ENCODE measurements at places on chromosomes 16 and 17. TPM values are rescaled to one million over a fixed set of nuclear protein-coding genes. Genes with fewer than 3 reads are reported as not detected.

PNPO gene
- polyA plus RNA-seq = 7.6 TPM

TMEM92 gene
- 16.3 TPM for polyA plus RNA-seq

MYCBPAP gene
- polyA plus RNA-seq = not detected

KRTAP4-9 gene
- not detected for polyA plus RNA-seq

DNA sequence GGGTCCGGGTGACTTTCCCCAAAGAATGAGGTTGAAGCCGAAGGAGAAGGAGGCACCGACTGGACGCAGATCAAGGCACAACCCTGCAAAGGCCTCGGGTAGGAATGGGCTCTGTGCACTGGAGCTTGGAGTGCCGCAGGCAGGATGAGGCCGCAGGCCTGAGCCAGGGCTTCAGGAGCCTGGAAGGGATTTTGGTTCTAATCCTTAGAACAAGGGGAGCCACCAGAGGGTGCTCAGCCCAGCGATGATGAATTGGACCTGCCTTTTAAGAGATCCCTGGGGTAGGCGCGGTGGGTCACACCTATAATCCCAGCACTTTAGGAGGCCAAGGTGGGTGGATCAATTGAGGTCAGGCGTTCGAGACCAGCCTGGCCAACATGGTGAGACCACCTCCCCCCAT is 8.1 kb downstream of the CIBAR2 start:
- DNase-seq = no peak
- no peak overlapping the region for H3K27ac ChIP-seq
- no peak overlapping the region for H3K4me3 ChIP-seq

- peak overlapping the region; percentile 88 for H3K27ac ChIP-seq
- H3K27me3 ChIP-seq = no peaks in the 10 kb centered on the region
- DNase-seq = no peak
- H3K4me1 ChIP-seq = peaks cover 41% of the 10 kb centered on the region
- H3K36me3 ChIP-seq = no peaks in the 10 kb centered on the region
Measured at GRCh38 chr16:3612510-3613466, 1.4 kb upstream of the SLX4 start.

DNA sequence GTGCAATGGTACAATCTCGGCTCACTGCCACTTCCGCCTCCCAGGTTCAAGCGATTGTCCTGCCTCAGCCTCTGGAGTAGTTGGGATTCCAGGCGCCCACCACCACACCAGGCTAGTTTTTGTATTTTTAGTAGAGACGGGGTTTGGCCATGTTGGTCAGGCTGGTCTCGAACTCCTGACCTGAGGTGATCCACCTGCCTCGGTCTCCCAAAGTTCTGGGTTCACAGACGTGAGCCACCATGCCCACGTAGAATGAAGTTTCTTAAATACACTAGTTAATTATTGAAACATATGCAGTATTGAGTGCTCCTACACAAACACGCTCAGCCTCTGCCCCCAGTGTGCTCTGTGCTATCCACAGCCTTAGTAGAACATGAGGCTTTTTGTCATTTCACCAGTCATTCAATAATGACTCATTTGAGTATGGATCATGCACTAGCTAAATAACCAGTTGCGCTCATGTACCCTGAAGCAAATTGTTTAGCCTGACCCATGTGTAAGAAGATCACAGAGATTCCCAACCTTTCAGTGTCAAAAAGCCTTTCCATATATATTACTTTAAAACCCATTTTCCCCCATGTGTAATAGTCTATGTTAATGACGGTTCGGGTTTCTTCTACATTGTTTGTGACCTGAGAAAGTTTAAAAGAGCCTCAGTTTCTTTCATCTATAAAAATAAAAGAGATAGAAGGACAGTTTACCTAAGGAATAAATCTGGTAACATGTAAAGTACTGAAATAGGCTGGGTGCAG is 49.7 kb downstream of the TUBD1 start:
- DNase-seq = peak; percentile 74
- H3K4me1 ChIP-seq = peaks cover 35% of the 10 kb centered on the region
- peaks cover 26% of the 10 kb centered on the region for H3K36me3 ChIP-seq
- no peaks in the 10 kb centered on the region for H3K27me3 ChIP-seq

DNA sequence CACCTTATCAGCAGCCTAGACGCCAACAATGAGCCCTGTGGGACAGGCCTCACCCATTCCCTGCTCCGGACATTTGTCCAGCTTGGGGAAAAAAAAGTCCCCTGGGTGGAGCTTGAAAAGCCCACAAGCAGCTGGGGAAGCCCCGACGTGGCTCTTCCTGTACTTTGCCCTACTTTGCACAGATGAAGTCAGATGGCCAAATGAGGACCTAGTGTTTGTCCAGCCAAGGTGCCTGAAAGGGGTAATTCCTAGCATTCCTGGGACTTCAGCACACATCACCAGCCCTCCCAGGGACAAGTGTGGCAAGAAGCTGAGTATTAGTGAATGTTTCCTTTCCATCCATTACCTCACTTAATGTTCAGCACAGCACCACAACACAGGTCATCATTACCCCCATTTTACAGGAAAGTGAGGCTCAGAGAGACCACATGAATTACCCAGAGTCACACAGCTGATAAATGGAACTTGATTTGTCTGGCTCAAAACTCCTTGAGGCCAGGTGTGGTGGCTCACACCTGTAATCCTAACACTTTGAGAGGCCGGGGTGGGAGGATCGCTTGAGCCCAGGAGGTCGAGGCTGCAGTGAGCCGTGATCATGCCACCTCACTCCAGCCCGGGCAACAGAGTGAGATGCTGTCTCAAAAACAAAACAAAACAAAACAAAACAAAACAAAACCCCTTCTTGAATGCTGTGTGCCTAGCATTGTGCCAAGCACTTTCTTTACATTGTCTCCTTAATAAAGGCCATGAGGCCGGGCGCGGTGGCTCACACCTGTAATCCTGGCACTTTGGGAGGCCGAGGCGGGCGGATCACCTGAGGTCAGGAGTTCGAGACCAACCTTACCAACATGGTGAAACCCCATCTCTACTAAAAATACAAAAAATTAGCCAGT is 19.9 kb upstream of the PLLP start:
- peak; percentile 89 for DNase-seq
- H3K27ac ChIP-seq = peak overlapping the region; percentile 58
- H3K27me3 ChIP-seq = no peaks in the 10 kb centered on the region
- no peak overlapping the region for H3K4me3 ChIP-seq
- H3K36me3 ChIP-seq = no peaks in the 10 kb centered on the region

DNA sequence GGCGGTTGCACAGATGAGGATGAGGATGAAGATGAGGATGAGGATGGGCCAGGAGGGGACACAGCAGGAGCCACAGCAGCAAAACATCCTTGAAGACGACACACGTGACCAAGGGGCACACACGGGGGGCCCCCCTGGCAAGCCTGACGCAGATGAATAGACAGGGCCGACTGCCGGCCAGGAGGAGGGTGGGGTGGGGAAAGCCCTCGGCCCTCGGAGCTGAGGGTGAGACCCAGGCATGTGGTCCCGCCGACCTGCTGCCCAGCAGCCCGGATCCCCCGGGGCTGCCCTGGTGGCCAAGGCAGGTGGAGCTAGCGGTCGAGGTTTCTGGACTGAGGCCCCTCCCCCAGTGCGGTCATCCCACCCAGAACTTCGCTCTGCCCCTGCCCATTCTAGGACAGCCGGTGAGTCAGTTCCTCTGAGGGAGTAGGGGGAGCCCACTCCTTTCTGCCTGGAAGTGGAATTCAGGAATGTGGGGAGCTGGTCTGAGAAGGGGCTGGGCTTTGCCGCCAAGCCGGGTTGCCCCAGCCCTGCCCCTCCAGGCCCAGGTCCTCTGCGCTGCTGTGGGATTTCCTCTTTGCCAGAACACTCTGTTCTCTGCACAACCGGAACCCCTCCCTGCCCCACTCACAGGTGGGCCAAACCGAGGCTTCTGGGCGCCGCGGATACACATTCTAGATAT is 9.9 kb downstream of the CYGB start:
- H3K36me3 ChIP-seq = no peaks in the 10 kb centered on the region
- peak overlapping the region; percentile 87 for H3K27ac ChIP-seq
- peak overlapping the region; percentile 3 for H3K4me3 ChIP-seq
- peak; percentile 83 for DNase-seq
- peaks cover 9% of the 10 kb centered on the region for H3K27me3 ChIP-seq
- H3K4me1 ChIP-seq = peaks cover 53% of the 10 kb centered on the region

DNA sequence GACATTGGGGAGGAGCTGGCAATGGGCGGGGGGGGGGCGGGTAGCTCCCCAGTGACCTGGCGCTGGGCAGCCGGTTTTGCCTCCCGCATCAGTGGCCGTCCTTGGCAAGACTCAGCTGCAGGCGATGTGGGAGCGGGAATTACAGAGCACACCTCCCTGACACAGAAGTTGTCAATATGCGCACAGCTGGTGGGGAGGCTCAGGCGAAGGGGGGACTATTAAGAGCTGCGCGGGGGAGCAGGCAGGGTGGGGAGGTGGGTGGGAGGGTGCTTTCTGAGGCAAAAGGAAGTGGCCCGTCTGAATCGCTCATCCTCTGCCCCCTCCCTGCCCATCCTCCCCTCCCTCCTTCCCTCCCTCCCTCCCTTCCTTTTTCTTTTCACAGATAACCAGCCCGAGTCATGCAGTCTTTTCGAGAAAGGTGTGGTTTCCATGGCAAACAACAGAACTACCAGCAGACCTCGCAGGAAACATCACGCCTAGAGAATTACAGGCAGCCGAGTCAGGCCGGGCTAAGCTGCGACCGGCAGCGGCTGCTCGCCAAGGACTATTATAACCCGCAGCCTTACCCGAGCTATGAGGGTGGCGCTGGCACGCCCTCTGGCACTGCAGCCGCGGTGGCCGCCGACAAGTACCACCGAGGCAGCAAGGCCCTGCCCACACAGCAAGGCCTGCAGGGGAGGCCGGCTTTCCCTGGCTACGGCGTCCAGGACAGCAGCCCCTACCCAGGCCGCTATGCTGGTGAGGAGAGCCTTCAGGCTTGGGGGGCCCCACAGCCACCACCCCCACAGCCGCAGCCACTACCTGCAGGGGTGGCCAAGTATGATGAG is 44.0 kb downstream of the SREBF1 start:
- no peaks in the 10 kb centered on the region for H3K27me3 ChIP-seq
- no peak overlapping the region for H3K4me3 ChIP-seq
- peaks cover 48% of the 10 kb centered on the region for H3K36me3 ChIP-seq
- H3K4me1 ChIP-seq = peaks cover 27% of the 10 kb centered on the region
- DNase-seq = peak; percentile 86
- peak overlapping the region; percentile 8 for H3K27ac ChIP-seq

DNA sequence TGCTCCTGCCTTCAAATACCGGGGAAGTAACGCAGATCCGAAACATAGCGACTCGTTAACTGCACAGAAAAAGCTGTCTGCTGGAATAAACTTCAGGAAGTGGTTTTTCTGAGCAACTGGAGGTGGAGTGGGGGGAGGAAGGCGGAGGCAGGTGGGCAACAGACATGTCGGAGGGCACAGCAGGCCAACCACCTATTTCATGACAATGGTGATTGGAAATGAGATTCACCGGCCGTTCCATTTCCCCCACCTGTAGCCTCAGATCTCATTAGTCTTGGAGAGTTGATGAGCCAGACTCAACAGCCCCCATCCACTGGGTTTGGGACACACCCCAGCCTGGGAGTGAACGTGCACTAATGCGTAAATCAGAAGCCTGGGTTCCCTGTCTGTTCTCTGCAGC is 7.7 kb upstream of the PECAM1 start:
- no peak overlapping the region for H3K4me3 ChIP-seq
- H3K36me3 ChIP-seq = no peaks in the 10 kb centered on the region
- no peak overlapping the region for H3K27ac ChIP-seq
- DNase-seq = no peak

- H3K36me3 ChIP-seq = no peaks in the 10 kb centered on the region
- H3K4me3 ChIP-seq = peak overlapping the region; percentile 49
- no peak overlapping the region for H3K27ac ChIP-seq
- peaks cover 15% of the 10 kb centered on the region for H3K4me1 ChIP-seq
- DNase-seq = no peak
Measured at GRCh38 chr17:39224778-39225307, 902 bp downstream of the STAC2 start.

DNA sequence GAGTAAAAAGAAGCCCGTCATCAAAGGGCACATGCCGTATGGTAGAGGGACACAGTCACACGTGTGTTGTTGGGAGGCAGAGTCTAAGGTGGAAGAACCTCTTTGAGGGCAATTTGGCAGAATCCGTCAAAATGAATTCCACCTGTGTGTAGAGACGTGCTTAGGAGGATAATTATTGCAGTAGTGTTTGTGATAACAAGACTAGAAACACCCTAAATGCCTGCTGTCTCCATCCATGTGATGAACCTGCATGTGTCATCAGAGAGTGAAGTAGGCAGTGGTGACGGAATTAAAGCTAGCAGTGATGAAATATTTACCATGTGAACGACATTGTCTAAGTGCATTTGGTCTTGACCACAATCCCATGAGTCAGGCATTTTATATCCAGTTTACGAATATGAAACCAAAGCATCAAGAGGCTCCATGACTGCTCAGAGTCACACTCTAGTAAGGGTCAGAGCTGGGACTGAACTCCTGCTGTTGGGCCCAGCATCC is 61.3 kb upstream of the ADORA2B start:
- no peaks in the 10 kb centered on the region for H3K4me1 ChIP-seq
- no peaks in the 10 kb centered on the region for H3K36me3 ChIP-seq
- no peak for DNase-seq
- H3K27me3 ChIP-seq = no peaks in the 10 kb centered on the region
- H3K27ac ChIP-seq = no peak overlapping the region

GRCh38 chr16:89801800-89802199 is 14.6 kb downstream of the FANCA start:
- H3K27ac ChIP-seq = no peak overlapping the region
- no peaks in the 10 kb centered on the region for H3K27me3 ChIP-seq
- no peak overlapping the region for H3K4me3 ChIP-seq

DNA sequence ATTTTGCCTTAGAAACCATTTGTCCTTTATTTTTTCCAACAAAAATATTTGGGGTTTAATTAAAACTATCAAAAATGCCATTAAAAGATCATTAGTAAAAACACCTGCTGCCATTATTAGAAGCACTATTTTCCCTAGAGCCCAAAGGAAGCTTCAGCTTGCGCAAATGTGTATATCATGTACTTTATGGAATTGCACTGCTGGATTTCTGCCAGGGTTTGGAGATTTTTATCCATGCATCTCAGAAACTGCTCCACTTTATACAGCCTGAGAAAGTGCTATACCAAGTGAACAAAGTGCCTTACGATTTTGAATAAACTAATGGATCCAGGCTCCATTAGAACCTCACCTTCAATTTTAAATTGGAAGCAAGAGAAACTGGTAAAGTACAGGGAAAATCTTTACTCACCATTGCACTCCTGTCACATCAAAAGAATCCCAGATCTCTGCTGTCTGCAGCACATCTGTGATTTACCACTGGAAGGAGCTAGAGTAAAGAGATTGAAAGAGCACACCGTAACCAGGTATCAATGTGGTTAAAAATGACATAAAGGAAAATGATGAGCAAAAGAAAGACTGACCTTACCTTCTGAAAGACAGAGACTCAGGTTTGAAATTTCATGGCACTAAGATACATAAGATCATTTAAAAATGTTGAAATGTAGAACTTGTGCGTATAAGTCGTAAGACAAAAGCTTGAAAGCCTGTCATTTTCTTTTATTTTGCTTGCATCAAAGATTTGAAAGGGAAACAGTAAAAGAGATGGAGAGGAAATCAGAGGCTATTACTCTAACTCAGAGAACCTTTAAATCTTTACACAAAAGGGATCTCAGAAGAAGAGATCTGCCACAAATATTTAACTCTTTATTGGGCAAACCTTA is 678.1 kb upstream of the GOT2 start:
- no peak for DNase-seq
- H3K4me3 ChIP-seq = no peak overlapping the region
- no peaks in the 10 kb centered on the region for H3K27me3 ChIP-seq
- no peaks in the 10 kb centered on the region for H3K36me3 ChIP-seq
- H3K4me1 ChIP-seq = no peaks in the 10 kb centered on the region
